ENCODE measurements at places on chromosomes 2 and 18.

- H3K27ac ChIP-seq, result no peak overlapping the region
- no peak for DNase-seq
- H3K36me3 ChIP-seq, result no peaks in the 10 kb centered on the region
- no peaks in the 10 kb centered on the region for H3K4me1 ChIP-seq
- no peak overlapping the region for H3K4me3 ChIP-seq
- peaks cover 25% of the 10 kb centered on the region for H3K27me3 ChIP-seq
Observed at GRCh38 chr18:46668694-46669093, 11.7 kb upstream of the LOXHD1 start.

DNA sequence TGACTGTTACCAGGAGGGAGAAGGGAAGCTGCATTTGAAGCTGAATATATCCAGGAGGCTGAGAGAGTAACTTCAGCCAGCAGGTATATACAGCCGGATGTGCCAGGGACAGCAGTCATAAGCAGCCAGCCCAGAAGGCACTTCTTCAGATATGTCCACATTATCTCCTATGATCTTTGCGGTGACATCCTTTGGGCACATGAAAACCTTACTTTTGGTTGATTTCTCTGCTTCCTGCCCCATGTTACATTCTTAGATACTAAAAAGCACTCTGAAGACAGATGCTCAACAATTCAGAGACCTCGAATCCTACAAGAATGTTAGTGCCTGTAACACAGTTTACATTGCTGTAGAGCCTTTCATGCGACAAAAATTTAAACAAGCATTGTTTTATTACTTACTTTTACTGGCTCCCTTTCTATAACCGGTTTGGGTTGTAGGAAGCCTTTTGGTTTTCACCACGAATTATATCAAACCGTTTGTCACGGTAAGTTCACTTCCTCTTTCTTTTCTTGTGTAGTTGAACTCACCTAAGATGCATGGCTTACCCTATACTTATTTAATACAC, 50.3 kb upstream of the TLK1 start:
- peak; percentile 12 for DNase-seq
- H3K36me3 ChIP-seq, result no peaks in the 10 kb centered on the region
- H3K27me3 ChIP-seq, result no peaks in the 10 kb centered on the region
- no peaks in the 10 kb centered on the region for H3K4me1 ChIP-seq
- H3K4me3 ChIP-seq, result no peak overlapping the region

GRCh38 chr2:189096769-189097447, 82.7 kb downstream of the COL5A2 start:
- peak overlapping the region; percentile 94 for H3K27ac ChIP-seq
- peaks cover 2% of the 10 kb centered on the region for H3K4me1 ChIP-seq
- H3K27me3 ChIP-seq, result no peaks in the 10 kb centered on the region
- H3K36me3 ChIP-seq, result peaks cover 3% of the 10 kb centered on the region
- H3K4me3 ChIP-seq, result no peak overlapping the region

GRCh38 chr2:27127883-27128667, 4.5 kb downstream of the ABHD1 start:
- peaks cover 40% of the 10 kb centered on the region for H3K36me3 ChIP-seq
- no peak overlapping the region for H3K27ac ChIP-seq
- H3K27me3 ChIP-seq, result no peaks in the 10 kb centered on the region
- H3K4me1 ChIP-seq, result peaks cover 20% of the 10 kb centered on the region
- H3K4me3 ChIP-seq, result no peak overlapping the region
